NCI-H2171 treated with DMSO at 0.1 percent for 48 hours (cell line): ENCODE measurements at places on chromosomes 7 and 10.

DNA sequence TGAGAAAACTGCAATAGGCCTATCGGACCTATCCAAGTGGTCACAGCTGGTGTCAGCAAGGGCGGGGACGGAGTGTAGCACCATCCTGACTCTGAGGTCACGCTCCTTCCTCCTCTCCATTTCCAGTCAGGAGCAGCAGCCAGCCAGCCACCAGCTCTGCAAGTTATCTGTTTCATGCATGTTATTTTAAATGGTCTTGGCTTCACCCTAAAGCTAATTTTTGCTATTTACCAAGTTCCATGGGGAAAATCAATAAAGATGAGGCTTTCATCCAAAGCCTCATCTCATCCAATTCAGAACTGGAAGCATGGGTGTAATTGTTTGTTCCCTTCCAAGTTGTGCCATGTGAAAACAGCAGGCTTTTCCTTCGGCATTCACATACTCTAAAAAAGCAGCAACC, 49.3 kb downstream of the ICA1 start:
- no peak for DNase-seq

GRCh38 chr10:83580373-83581012, 558.8 kb upstream of the GHITM start:
- no peak for DNase-seq

DNA sequence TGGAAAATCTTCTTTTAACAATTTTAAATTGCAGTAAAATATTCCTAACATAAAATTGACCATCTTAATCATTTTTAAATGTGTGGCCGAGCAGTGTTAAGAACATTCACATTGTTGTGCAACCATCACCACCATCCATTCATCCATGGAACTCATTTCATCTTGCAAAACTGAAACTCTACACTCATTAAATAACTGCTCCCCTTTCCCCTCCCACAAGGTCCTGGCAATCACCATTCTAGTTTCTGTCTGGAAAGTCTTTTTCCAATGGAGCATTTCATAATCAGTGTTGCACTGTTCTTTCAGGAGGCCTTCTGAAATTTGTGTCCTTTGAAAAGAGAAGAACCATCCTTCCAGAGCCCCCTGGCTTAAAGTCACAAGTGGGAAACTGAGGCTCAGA, 233.1 kb downstream of the PLXNA4 start:
- no peak for DNase-seq

DNA sequence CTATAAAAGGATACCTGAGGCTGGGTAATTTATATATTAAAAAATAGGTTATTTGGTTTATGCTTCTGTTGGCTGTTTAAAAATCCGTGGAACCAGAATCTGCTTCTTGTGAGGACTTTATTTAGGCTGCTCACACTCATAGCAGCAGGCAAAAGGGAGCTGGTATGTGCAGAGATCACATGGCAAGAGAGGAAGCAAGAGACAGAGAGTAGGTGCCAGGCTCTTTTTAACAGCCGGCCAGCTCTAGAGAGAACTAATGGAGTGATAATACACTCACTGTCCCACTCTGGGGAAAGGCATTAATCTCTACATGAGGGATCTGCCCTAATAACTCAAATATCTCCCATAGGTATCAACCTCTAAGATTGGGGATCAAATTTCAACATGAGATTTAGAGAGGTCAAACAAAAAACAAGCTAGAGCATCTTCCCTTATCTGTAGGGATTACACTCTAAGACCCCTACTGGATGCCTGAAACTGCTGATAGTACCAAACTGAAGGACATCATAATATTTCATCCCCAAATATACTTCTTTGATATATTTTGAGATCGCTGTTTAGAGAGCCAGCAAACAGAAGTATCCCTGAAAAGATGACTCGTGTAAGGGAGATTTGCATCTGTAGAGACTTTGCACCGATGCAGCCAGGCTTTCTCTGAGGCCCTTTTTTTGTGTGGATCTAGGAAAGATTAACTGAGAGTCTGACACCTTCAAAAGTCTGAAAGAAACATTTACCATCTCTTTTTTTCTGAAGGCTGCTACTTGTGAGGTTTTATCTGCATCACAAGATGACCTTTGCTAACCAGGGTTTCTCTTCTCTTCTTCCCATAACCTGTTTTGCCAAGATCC, 717.0 kb upstream of the MBL2 start:
- no peak for DNase-seq

GRCh38 chr10:37489658-37490003, 364.2 kb downstream of the ANKRD30A start:
- DNase-seq: no peak

DNA sequence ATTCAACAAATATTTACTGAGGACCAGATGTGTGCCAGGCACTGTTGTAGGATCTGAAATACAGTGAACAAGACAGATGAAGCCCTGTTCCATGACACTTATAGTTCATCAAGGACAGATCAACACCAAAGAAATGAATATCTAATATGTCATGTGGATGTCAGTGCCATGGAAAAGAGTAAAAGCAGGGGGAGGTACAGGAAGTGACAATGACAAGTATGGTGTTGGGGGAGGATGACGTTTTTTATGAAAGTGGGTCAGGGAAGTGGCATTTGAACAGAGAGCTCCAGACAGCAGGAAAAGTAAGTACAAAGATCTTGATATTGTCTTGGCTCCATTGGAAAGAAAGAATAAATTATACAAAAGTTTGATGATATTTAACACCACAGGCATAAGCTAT, 7.0 kb upstream of the SFMBT2 start:
- no peak for DNase-seq

DNA sequence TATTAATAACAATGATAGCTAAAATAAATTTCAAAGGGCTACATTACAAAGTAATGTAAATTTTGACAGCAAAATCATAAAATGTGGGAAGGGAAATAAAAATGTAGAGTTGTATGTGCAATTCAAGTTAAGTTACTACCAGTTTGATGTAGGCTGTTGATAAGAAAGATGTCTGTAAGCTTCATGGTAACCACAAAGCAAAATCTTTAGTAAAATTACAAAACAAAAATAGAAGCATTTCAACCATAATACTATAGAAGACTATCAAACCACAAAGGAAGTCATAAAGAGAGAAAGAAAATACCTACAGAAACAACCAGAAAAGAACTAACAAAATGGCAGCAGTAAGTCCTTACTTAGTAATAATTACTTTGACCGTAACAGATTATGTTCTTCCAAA, 99.1 kb downstream of the C7orf25 start:
- no peak for DNase-seq

- DNase-seq: no peak
These were observed 5.7 kb downstream of the ATG9B start for GRCh38 chr7:151018421-151019129.

DNA sequence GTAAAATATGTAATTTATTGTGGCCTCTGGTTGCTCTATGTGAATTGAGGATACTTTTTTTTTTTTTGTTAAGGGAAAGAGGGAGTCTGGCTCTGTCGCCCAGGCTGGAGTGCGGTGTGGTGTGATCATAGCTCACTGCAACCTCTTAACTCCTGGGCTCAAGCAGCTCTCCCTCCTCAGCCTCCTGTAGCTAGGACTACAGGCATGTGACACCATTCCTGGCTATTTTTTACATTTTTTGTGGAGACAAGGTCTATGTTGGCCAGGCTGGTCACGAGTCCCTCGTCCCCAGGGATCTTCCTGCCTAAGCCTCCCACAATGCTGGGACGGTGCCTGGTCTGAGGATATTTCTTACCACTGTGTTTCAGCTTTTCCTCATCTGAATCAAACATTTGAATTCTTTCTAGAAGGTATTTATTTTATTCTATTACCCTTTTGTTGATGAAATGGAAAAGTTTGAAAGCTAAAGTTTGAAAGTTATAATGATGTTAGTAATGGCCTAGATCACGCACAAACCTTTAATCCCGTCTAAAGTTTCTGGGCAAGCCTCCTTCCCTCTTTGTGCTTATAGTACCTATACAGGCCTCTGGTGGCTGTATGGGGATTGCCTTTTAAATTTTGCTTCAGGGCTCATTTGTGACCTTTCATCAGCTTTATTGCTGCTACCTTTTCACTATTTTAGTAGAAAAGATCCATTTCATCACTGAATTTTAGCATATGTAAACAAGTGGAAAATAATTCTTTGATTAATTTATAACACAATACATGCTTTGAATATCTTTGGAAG, 2.0 kb downstream of the IFRD1 start:
- no peak for DNase-seq

- DNase-seq: no peak
These were observed 209.8 kb downstream of the ZEB1 start for GRCh38 chr10:31528831-31529230.

DNA sequence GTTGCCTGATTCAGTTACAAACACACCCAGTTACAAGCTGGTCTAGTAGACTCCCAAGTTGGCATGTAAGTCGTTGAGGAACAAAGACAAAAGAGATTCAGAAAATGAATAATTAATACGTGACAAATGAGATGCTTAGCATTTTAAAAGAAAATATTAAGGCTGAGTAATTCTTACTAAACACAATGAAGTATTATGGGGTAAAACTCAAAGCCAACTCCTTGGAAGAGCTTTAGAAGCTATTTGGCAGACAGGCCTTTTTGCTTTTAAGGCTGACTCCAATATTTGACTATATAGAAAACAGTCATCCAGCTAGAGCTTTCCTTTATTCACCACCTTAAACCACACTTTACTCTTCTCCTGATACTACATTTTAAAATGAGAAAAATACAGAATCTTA, 5.4 kb downstream of the TRDMT1 start:
- no peak for DNase-seq

DNA sequence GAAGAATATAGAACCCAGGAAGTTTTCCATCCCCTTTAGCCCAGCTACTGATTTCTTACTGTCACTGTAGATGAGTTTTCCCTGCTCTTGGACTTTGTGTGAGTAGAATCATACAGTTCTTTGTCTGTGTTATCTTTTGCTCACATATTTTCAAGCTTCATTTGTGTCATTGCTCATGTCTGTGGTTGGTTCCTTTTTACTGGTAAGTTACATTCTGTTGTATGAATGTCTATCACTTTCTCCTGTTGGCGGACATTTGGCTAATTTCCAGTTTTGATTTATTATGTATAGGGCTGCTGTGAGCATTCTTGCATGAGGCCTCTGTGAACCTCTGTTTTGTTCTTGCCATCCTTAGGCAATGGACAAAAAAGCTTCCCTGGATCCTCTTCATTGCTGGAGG, 5.3 kb downstream of the GLRX3 start:
- DNase-seq: no peak

GRCh38 chr10:14450041-14450491, 119.3 kb upstream of the FRMD4A start:
- DNase-seq: no peak

DNA sequence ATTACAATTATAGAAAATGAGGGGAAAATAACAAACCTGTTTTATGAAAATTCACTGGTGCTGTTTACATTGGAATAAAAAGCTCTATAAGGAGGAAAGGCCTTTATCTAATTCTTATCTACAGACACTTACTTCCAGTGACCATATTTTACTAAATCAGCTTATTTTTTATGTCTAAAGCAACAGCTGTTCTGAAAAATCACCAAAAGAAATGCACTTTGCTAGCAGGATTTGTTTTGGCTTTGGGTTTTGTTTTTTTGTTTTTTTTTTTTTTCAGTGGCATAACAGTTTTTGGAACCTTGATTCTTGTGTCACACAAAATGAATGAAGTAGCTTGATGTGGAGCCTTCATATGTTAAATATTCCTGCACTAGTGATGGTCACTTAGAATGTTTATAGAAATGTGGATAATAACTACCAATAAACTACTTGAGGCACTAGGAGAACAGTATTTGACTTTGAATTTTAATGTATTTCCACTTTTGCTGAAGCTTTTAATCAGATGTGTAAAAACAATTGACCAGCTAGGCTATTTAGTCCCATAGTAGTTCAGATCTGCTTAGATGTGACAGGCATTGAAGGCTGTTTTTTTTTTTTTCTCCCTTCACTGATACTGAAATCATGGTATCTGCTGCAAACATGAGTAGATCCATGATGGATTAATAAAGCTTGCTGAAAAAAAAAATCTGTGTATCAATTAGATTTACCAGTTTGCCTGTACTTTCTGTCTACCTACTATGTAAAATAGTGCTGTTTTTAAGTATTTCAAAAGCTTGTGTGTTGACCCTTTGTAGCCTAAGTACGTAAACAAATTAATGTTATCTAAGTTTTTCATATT, 2.8 kb downstream of the ARL4A start:
- DNase-seq: no peak

DNA sequence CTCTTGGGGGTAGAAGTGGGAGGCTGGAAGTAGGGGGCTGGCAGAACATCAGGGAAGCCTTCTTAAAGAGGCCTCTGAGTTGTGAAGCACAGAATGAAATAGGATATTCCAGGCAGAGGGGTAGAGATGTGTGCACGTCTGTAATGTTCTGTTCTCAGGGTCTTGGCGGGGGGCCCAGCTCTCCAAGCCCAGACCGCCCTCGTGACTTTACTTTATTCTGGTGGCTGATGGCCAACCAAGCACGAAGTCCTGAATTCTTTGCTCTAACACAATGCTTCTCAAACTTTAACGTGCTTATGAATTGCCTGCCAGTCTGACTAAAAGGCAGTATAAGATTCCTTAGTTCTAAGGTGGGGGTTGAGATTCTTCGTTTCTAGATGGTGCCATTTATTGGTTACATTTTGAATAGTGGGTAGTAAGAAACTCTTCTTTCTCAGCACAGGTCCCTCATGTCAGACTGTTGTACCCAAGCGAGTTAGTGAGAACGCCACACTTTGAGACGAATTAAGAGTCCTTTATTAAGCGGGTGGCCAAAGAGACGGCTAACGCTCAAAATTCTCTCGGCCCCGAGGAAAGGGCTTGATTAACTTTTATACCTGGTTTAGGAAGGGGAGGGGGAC, 8.2 kb downstream of the PRXL2A start:
- peak; percentile 75 for DNase-seq

GRCh38 chr7:113918946-113919345, at the start of gene PPP1R3A:
TSS of gene PPP1R3A (minus strand) at chr7:113919009. CDS start at chr7:113918996, 13 bp downstream.
- DNase-seq: peak; percentile 38

GRCh38 chr10:12269056-12269455, 73.1 kb downstream of the CDC123 start:
- DNase-seq: no peak

DNA sequence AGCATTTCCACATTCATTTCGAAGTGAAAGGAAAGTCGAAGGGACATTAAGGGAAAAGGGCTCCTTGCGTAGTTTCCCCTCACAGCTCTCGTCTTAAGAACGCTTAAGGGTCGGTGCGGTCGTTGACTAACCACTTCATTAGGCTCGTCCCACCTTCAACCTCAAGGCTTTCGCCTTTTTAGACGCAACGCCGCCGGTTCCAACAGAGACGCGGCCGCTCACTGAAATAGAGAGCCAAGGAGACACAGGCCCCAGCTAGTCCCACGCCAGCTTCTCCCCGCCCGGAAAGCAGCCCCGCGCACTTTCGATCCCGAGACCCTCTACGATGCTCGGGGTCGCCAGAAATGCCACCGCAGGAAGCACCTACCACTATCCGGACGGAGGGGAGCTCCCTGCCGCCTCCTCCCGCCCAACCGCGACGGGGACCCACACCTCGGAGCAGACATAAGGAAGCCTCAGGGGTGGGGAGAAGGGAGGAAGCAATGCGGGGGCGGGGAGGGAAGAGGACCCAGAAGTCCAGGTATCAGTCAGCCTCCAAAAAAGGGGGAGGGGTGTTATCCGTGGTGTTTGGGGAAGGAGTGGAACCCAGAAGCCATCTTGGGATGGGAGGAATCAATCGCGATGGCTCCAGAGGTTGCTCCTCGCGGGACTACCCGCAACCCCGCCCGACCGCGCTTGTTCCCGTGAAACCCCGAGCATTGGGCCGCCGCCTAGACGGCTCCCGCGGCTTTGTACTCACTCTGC, 559 bp downstream of the TRA2A start:
- peak; percentile 72 for DNase-seq

GRCh38 chr10:25632802-25633201, 301.2 kb upstream of the MYO3A start:
- DNase-seq: no peak
